NCI-H460 (cell line): ENCODE measurements at places on chromosomes 13 and 19.

DNA sequence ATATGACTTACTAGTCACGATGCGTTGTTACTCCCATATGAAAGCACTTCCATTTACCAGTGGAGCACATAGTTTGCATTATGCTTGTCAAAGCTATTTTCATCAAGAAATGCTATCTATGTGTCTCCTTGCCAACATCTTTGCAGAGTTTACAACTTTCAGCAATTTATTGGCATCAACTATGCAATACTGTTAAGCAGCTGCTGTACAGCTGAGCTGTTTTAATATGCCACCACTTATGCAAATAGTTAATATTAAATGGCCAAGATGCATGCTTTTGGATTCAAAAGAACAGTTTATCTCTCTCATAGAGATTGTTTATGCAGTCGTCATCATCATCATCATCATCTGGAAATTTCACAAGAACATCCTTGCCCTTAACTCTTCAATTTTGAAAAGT is 67.9 kb upstream of the KLF5 start:
- DNase-seq = no peak

GRCh38 chr19:40754611-40755247 is 3.7 kb downstream of the SNRPA start:
- no peak for DNase-seq

GRCh38 chr13:30526612-30527495 is 61.1 kb upstream of the HMGB1 start:
- DNase-seq = no peak

DNA sequence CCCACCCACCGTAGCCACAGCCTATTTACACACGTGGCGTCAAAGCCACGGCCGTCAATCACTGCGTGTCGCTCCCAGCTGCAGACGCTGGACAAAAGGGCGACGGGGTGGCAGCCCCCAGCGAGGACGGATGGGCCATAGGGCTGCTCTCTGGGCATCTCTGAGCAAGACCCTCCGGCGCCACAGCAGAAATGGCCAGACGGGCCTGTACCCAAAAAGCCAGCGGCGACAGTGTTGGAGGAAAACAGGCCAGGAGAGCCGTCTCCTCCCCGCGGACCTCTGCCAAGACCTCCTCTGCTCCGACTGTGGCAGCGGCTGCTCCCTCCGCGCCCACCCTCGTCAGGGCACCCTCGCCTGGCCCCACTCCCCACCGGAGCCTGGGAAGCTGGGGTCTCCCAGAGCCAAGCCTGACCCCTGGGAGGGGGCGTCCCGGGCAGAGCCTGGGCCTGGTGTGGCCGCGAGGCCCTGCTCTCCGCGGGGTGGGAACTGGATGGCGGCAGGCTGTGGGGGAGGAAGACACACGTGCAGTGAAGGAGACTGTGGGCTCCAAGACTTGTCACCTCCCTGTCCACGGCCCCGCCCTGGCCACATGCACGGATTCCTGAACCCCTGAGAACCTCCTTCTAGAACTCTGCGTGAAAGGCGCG is 2.7 kb downstream of the C2CD4C start:
- no peak for DNase-seq

GRCh38 chr13:108528303-108528702 is 101.1 kb upstream of the MYO16 start:
- no peak for DNase-seq

DNA sequence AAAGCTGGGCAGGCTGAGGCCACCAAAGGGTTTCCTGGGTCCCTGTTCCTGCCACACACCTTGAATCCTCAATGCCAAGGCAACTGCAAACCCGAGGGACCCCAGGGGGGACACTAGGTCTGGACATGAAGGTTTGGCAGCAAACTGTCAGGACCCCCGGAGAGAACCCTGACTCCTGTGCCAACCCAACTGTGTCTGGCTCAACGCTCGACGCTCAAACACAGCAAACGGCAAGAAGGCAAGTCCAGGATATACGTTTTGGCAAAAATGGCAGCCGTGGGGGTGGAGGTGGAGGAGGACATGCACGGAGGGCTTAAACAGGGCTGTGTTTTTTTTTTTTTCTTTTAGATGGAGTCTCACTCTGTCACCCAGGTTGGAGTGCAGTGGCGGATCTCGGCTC is 73.0 kb downstream of the GADD45B start:
- DNase-seq = no peak

DNA sequence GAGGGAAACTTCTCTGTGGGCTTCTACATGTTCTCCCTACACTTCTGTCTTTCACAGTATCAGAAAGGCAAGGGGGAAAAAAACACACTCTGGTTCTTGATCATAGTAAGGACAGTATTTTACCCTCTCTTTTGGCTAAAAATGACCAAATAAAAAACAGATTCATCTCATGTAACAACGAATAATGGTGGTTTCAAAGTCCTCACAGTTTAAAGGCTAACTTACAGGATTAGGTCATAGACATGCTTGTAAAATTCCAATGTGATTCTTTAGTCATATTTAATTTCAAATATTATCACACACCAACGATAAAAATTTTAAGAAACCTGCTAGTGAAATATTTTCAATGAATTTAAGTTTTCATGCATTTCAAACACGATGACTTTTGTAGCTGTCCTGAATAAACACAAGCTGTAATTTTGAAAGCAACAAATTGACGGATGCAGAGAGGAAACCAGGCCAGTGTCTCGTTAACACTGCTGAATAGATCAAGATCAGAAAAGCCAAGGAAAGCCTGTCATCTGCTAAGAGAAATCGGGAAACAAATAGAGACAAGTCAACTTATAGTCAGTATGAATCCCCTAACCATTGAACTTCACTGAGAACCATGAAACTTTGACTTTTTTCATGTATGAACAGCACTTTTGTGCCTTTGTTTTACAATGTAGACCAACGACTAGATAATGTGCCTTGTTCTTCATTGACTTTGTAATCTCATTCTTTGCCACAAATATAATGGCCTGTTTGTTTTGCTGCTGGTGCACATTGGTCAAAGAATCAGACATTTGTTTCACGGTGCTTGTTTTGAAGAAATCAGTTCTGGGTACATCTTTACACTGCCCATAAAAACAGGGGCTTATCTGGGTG is 22.0 kb downstream of the MBNL2 start:
- no peak for DNase-seq

DNA sequence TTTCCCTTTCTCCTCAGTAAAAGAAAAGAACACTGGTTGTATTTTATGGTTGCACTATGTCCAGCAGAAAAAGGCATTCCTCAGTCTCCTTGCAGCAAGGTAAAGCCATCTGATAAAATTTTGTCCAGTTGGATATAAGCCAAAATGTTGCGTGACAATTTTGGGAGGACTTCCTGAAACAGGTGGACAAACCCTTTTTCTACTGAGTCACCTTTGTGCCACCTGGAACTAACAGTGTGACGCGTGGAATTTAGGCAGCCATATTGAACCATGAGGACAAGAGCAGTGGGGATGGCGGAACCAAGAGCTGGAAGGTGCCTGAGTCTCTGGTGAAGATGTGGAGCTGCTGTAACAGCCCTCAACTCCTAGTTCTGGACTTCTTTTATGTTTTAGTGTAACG is 8.2 kb downstream of the CADM4 start:
- DNase-seq = no peak

DNA sequence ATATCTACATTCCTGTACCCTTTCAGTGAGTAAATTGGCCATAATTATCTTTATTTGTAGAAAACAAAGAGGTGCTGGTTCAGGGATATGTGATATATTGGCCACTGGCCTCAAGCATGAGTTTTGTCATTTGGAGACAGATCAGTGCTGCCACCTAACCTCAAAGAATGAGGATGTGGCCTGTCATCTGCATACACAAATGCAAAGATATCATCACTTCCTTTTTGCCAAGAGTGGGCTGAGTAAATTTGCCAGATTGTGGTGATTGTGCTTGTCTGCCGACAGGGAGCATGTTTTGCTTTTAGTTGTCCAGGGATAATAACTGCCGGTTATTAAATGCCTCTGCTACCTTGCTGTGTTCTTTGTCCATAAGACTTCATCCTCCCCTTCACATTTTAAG is 44.2 kb downstream of the WASF3 start:
- DNase-seq = no peak
